ENCODE measurements at places on chromosomes 5 and 9. TPM values are rescaled to one million over a fixed set of nuclear protein-coding genes. Genes with fewer than 3 reads are reported as not detected.

Gene CLIC3
- total RNA-seq: 11.3 TPM

Gene FAM221B
- not detected for total RNA-seq

DNA sequence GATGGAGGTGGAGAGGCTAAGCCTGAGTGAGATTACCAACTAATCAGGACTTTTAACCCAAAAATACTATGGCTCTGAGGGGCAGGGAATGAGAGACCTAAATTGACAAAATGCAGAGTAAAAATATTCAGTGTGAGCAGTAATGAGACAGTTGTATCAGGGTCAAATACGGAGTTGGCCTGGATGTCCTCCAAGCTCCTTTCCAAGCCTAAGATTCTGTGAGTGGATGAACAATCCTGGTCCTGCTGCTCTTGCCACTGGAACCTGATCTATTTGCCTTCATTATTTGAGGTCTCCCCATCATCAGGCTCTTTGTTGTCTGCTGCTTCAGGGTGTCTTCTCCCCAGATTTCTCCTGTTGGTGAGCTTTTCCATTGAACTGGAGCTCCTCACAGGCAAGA, 1.1 kb downstream of the PDCD1LG2 start:
- DNase-seq: no peak

DNA sequence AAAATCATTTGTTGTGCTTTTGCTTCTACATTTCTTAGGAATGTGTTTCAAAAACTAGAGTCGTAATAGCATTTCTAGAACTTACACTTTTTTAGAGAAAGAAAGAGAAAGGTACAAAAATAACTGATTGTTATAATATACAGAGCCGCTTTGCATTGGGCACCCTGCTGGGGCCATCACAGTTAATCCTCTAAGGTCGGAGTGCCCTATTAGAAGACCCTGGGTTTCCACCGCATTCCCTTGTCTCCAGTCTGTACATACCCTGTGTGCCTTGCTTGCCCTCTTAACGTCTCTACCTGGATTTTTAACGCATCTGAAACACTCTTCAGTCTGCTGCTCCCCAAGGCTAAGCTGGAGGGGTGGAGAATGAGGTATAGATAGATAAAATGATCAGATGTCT, 1.3 kb downstream of the MARVELD2 start:
- no peak for DNase-seq

GRCh38 chr9:82275258-82275927, 286.8 kb downstream of the SPATA31D1 start:
- DNase-seq: no peak

GRCh38 chr9:99353408-99353807, 131.3 kb downstream of the SEC61B start:
- no peak for DNase-seq

GRCh38 chr5:135569755-135570452, 8.9 kb downstream of the CXCL14 start:
- no peak for DNase-seq

DNA sequence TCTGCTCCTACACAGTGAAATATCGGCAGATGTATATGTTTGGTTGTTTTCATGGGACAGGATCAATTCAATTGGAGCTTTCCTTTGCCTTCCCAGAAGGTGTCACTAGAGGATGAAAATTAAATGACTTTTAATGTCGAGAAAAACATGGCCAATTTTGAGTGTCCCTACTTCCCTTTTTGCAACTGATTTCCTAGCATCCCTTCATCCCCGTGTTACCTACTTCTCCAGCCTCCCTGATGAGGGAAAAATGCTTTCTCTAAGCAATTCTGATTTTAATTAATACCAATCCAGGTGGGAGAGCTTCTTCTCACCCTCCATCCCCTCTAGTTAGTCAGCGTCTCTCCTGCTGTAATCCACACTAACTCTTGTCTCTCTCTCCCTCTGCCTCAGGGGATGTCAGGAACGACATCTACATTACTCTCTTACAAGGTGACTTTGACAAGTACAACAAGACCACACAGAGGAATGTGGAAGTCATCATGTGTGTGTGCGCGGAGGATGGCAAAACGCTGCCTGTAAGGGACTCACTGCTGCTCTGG, 64.9 kb downstream of the DOCK2 start:
- DNase-seq: no peak
